ENCODE measurements at places on chromosomes 7 and 10. TPM values are rescaled to one million over a fixed set of nuclear protein-coding genes. Genes with fewer than 3 reads are reported as not detected.

DNA sequence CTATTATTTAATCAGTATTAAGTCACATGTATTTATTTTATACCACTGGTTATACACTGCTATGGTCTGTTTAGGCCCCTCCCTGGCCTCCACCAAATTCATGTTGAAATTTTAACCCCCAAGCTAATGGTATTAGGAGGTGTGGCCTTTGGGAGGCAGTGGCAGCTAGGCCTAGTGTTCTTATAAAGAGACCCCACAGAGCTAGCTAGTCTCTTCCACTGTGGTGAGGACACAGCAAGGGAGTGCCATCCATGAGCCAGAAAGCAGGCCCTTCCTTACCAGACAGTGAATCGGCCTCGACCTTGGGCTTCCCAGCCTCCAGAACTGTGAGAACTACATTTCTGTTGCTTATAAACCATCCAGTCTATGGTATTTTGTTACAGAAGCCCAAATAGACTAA, 28.7 kb downstream of the RBM48 start:
- DNase-seq, result no peak
- H3K4me3 ChIP-seq, result no peak overlapping the region
- no peaks in the 10 kb centered on the region for H3K27me3 ChIP-seq
- H3K4me1 ChIP-seq, result no peaks in the 10 kb centered on the region
- peaks cover 9% of the 10 kb centered on the region for H3K36me3 ChIP-seq

DNA sequence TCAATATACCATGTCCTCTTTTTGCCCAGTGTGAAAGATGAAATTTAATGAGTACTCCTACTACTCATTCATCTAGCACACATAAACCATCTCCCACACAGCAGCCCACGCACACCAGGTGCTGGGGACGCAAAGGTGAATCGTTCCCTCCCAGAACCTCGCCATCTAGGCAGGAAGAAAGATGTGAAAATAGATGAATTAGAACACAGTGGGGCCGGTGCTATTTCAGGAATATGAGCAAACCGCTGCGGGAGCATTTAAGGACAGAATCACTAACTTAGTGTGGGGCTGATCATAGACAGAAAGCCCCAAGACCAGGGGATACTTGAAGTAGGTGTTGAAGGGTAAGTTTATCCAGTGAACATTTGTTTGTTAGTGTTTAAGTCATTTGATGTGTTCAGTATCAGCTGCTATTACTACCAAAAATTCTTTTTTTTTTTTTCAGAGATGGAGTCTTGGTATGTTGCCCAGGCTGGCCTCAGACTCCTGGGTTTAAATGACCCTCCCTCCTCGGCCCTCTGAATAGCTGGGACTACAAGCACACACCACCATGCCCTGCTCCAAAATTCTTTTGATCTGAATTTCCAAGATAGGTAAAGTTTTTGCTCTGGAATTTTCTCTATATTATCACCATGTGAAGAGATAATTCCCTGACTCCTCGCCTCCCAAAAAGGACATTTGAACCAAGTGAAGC, 48.8 kb downstream of the CPXM2 start:
- H3K36me3 ChIP-seq, result no peaks in the 10 kb centered on the region
- no peaks in the 10 kb centered on the region for H3K4me1 ChIP-seq
- H3K27ac ChIP-seq, result no peak overlapping the region
- no peak overlapping the region for H3K4me3 ChIP-seq
- DNase-seq, result no peak
- H3K27me3 ChIP-seq, result no peaks in the 10 kb centered on the region

DNA sequence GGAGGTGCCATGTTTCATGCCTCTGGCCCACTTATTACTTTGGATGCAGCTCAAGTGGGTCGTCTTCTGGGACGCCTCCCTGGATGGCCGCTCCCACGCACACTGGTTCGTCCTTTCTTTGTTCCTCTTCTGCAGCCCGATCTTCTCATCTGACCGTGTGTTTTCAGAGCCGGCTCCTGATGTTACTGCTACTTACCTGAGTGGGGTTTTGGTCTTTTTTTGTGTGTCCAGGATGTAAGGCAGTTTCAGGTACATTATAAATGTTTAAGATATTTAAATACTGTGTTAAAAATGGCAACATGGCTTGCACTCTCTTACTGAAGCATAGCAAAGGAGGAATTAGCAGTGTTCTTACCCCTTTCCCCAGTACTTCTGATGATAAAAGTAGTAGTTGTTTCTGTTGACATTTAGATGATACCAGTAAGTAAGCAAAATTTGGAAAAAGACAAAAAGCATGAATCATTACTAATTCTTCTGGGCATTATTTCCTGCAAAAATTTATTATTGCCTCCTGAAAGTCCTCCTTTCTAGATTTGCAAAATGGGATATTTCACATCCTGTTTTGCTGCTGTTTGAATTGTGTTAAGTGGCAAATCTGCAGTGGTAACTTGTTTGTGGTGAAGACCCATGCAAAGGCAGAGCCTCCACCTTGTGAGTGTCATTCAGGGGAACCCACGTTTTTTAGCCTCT, 59.4 kb downstream of the SHH start:
- no peaks in the 10 kb centered on the region for H3K36me3 ChIP-seq
- peaks cover 4% of the 10 kb centered on the region for H3K4me1 ChIP-seq
- H3K27ac ChIP-seq, result no peak overlapping the region
- no peak for DNase-seq

DNA sequence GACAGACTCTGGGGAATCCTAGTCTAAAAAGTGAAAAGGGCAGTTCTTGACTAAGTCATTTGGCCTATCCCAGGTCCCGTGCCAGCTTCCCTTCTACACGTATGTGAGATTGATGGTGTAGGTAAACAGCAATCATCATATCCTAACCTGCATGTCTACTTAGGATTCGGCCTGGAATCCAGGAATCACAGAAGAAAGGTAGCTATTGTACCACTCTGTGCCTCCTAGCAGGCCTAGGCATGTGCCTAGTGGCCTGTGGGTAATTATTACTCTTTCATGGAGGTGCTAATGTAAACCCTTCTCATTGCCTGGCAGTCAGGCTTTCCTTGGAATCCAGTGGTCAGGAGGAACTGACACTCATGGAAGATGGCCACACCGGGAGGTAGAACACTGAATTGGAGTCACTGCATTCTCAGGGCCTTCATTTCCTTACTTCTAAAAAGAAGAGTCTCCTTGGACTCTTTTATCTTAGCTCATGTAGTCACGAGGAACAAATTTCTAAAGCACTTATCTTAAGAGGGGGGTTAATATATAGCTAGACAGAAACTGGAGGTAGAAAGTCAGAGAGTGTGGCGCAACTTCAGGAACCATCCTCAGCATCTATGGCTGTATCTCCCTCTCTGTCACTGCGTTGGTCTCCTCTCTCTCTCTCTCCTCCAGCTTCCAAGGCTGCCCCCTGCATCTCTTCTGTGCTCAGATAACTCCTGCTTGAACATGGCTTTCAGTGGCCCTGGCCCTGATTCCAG, 122.5 kb downstream of the C1GALT1 start:
- no peak overlapping the region for H3K4me3 ChIP-seq
- H3K27me3 ChIP-seq, result no peaks in the 10 kb centered on the region
- no peaks in the 10 kb centered on the region for H3K36me3 ChIP-seq
- H3K4me1 ChIP-seq, result no peaks in the 10 kb centered on the region

DNA sequence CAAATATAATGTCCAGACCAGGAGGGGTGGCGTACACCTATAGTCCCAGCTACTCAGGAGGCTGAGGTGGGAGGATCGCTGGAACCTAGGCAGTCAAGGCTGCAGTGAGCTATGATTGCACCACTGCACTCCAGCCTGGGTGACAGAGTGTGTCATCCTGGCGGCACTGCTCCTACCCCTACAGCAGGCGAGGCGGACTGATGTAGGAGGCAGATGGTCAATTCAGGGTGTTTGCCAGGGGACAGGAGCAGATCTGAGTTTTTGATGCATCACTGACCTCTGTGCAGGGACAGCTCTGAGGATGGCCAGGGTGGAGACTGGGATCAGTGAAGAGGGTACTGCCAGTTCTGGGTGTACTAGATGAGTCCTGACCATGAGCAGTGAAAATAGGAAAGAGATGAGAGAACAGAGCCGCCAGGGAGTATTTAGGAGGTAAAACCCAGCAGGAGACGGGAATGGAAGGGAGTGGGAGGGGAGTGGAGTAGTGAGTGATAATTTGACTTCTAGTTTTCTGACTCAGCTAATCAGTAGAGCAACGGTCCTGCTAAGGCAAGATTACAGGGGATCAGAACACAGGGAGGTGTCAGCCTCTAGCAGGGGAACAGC, 75.3 kb downstream of the HIP1 start:
- no peak overlapping the region for H3K4me3 ChIP-seq
- H3K4me1 ChIP-seq, result no peaks in the 10 kb centered on the region
- no peaks in the 10 kb centered on the region for H3K27me3 ChIP-seq
- H3K27ac ChIP-seq, result no peak overlapping the region
- no peaks in the 10 kb centered on the region for H3K36me3 ChIP-seq

- H3K4me3 ChIP-seq, result no peak overlapping the region
- H3K27ac ChIP-seq, result no peak overlapping the region
- H3K36me3 ChIP-seq, result no peaks in the 10 kb centered on the region
- DNase-seq, result peak; percentile 55
Measured at GRCh38 chr10:99233000-99233688, 2.5 kb downstream of the HPSE2 start.

- DNase-seq, result no peak
- H3K4me1 ChIP-seq, result no peaks in the 10 kb centered on the region
- H3K27me3 ChIP-seq, result no peaks in the 10 kb centered on the region
- no peak overlapping the region for H3K4me3 ChIP-seq
- H3K27ac ChIP-seq, result no peak overlapping the region
Measured at GRCh38 chr7:20574784-20575720, 40.4 kb upstream of the ABCB5 start.

GRCh38 chr7:70239918-70240317, 641.6 kb downstream of the AUTS2 start:
- H3K4me3 ChIP-seq, result no peak overlapping the region
- no peaks in the 10 kb centered on the region for H3K4me1 ChIP-seq
- H3K36me3 ChIP-seq, result no peaks in the 10 kb centered on the region
- H3K27ac ChIP-seq, result no peak overlapping the region

GRCh38 chr7:100544967-100545359, 6.0 kb downstream of the AGFG2 start:
- no peak overlapping the region for H3K4me3 ChIP-seq
- peaks cover 1% of the 10 kb centered on the region for H3K4me1 ChIP-seq
- DNase-seq, result peak; percentile 30
- H3K27ac ChIP-seq, result peak overlapping the region; percentile 92
- no peaks in the 10 kb centered on the region for H3K36me3 ChIP-seq

DNA sequence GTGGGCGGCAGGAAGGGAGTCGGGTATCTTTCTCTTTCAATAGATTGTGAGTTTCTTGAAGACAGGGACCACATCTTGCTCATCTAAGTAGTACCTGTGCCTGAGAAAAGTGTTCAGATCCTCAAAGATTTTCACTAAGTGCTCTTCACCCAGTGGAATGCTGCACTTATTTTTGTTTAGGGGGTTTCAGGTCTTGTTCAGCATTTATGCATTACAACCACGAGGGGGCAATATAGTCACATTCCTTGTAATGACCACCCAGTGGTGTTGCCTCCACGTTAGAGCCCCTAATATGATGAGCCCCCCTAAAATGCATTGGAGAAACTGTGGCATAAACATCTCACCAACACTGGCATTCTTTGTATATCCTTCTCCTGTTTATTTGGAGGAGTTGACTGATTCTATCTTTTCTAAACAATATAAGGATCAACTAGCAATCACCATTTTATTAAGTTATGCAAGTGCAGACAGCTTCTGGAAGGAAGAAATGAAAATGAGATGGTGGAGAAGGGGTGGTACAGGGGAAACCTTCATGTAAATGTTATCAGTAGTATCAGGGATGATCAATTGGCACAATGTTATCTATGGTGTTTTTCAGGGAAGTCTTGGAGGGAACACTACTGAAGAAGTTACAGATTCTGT, 3.1 kb upstream of the PAPSS2 start:
- DNase-seq, result peak; percentile 27
- no peaks in the 10 kb centered on the region for H3K27me3 ChIP-seq
- peaks cover 3% of the 10 kb centered on the region for H3K4me1 ChIP-seq
- H3K4me3 ChIP-seq, result no peak overlapping the region

DNA sequence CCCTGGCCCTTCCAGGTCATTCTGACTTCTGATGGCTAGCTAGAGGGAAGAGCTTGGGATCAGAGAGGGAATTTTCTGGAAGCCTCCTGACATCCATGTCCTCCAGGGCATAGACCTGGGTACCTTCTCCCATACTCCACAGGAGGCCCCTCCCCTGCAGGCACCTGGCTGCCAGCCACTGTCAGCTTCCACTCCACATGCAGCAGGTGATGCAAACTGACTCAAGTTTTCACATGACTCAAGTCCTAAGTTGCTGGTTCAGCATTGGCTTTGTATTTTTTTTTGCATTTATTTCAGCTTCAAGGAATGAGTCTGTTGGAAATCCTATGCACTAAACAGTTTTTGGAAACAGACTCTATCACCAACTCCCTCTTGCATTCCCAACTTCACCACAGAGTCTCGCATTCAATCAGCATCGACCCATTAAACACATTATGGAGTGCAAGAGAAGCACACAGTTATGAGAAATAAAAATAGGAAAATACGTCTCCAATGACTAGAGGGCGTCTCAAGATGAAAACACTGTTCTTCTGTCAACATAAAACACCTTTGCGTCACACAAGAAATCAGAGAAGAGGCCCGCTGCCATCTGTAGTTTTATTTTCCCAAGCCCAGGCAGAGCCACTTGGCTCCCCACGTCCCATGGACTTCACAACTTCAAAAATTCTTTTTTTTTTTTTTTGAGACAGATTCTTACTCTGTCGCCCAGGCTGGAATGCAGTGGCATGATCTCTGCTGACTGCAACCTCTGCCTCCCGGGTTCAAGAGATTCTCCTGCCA, 362.6 kb upstream of the MGMT start:
- no peak overlapping the region for H3K27ac ChIP-seq
- H3K36me3 ChIP-seq, result no peaks in the 10 kb centered on the region
- H3K27me3 ChIP-seq, result no peaks in the 10 kb centered on the region
- DNase-seq, result no peak
- no peaks in the 10 kb centered on the region for H3K4me1 ChIP-seq

- no peaks in the 10 kb centered on the region for H3K36me3 ChIP-seq
- no peaks in the 10 kb centered on the region for H3K27me3 ChIP-seq
- H3K4me3 ChIP-seq, result no peak overlapping the region
- H3K27ac ChIP-seq, result no peak overlapping the region
Measured at GRCh38 chr10:112821038-112821437, 129.0 kb upstream of the TCF7L2 start.

OR13A1 gene
- 0.15 TPM for total RNA-seq

SLC18A3 gene
- total RNA-seq, result not detected

ESYT2 gene
- total RNA-seq, result 79.7 TPM

ANLN gene
- total RNA-seq, result 4.5 TPM

FAM241B gene
- 8.8 TPM for total RNA-seq

WAPL gene
- 30.6 TPM for total RNA-seq

FAM25G gene
- total RNA-seq, result not detected

COL1A2 gene
- 497 TPM for total RNA-seq

NEURL1 gene
- total RNA-seq, result 0.80 TPM

Data from lung (tissue), 17 donors.